ENCODE measurements at places on chromosomes 1 and 21. TPM values are rescaled to one million over a fixed set of nuclear protein-coding genes. Genes with fewer than 3 reads are reported as not detected.

Gene GFI1
- polyA plus RNA-seq: 0.17 TPM

Gene KRTAP7-1
- polyA plus RNA-seq: not detected

Gene PEX11B
- 50.5 TPM for polyA plus RNA-seq

Gene RNU1-2
- polyA plus RNA-seq: 26.8 TPM

Gene DNAJC6
- polyA plus RNA-seq: 2.9 TPM

DNA sequence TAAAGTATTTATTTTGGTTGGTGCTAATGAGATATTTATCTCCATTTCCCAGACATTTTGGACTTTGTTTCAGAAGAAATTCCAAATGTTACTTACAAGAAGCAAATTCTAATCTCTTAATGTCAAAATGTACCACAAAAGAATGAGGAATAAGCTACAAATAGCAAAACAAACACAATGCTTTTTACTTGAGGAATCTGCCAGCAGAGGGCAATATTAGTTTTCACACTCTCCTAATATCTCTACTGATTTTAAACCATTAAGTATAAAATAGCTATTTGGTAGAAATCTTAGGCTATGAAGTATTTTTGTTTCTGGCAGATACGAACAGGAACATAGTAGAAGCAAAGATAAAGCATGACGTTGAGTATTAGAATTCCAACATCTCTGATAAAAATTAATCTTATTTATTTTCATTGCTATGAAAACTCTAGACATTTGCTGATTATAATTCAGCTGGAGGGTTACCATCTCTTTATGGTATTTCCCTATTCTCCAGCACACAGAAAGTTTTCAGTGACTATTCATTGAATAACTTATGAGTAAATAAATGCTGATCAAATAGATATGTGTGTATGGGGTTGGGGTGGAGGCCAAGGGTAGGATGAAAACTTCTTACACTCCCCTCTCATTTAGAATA is 13.4 kb upstream of the HMCN1 start:
- H3K36me3 ChIP-seq: no peaks in the 10 kb centered on the region
- no peaks in the 10 kb centered on the region for H3K27me3 ChIP-seq
- no peak overlapping the region for H3K4me3 ChIP-seq
- H3K27ac ChIP-seq: no peak overlapping the region

DNA sequence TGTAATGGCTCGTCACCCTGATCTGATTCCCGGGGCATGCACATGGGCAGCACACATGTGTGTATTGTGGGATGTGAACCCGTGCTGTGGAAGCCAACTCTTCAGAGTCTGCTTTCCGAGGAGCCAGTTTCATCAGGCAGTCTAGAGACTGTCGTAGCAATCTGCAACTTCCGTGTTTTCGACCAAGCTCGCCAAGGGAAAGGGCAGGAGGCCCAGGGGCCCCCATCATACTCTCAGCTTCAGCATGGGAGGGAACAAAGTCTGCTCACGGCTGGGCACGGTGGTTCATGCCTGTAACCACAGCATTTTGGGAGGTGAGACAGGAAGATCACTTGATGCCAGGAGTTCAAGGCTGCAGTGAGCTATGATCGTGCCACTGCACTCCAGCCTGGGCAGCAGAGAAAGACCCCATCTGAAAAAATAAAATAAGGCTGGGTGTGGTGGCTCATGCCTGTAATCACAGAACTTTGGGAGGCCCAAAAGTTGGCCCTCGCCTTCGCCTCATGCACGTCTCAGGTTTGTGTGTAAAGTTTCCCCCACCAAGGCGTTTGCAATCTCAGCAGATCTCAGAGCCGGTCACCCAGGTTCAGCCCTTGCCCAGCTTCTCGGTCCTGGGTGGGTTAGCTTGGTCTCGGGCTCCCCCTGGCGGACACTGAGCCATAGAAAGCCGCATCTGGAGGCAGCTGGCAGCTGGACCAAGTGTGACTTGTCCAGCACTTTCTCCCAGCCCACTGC is 48.5 kb upstream of the SLC25A33 start:
- DNase-seq: peak; percentile 89
- no peaks in the 10 kb centered on the region for H3K27me3 ChIP-seq
- no peak overlapping the region for H3K4me3 ChIP-seq
- H3K4me1 ChIP-seq: no peaks in the 10 kb centered on the region
- no peak overlapping the region for H3K27ac ChIP-seq

DNA sequence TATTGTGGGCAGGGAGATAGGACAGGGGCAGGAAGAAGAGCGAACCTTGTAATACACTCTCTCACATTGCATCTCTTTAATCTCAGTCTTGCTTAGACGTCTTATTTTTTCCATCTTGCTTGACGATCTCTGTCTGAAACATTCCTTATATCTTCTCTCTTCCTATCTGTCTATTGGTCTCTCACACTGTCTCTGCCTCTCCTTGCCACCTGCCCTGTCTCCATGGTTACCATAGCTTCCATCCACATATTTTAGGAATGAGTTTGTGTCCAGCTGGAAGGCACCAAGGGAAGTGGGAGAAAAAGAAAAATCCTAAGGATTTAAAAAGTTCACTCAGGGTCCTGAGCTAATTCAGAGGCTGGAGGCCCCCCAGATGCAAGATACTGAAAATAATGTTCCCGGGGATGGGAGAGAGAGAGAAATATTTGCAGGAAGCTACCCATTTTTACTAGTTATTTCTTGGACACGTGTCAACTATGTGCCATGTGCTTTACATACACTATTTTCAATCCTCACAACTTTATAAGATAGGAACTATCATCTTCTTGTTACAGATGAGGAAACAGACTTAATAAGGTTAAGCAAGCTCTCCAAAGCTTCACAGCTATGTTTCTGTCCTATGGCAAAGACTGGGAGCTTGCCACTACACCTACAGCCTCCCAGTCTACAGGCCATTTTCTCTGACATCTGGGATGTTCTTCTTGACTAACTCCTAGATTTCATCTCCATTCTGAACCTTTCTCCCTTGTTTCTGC is 933 bp downstream of the ANKRD34A start:
- H3K36me3 ChIP-seq: no peaks in the 10 kb centered on the region
- H3K4me3 ChIP-seq: peak overlapping the region; percentile 91
- no peak for DNase-seq
- H3K27me3 ChIP-seq: no peaks in the 10 kb centered on the region
- peak overlapping the region; percentile 85 for H3K27ac ChIP-seq
- H3K4me1 ChIP-seq: peaks cover 2% of the 10 kb centered on the region

DNA sequence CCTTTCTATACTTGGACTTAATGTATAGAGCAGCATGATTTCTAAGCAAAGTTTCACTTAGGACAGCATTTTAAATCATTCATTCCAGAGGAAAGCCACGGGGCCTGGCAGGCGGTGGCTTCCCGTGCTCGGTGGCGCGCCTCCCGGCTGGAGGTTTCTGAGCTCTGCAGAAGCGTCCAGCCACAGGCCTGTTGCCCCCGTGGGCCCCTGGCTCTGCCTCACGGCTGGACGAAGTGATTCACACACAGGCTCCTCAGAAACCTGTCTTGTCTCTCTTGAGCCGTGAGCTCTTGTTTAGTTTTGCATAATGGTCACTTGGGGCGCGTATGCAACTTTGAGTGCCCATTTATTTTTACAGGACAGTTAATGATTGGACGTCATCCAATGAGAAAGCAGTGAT is 22.1 kb upstream of the DIP2A start:
- H3K27ac ChIP-seq: no peak overlapping the region
- no peak for DNase-seq
- peaks cover 16% of the 10 kb centered on the region for H3K36me3 ChIP-seq
- H3K4me1 ChIP-seq: no peaks in the 10 kb centered on the region
- no peaks in the 10 kb centered on the region for H3K27me3 ChIP-seq

DNA sequence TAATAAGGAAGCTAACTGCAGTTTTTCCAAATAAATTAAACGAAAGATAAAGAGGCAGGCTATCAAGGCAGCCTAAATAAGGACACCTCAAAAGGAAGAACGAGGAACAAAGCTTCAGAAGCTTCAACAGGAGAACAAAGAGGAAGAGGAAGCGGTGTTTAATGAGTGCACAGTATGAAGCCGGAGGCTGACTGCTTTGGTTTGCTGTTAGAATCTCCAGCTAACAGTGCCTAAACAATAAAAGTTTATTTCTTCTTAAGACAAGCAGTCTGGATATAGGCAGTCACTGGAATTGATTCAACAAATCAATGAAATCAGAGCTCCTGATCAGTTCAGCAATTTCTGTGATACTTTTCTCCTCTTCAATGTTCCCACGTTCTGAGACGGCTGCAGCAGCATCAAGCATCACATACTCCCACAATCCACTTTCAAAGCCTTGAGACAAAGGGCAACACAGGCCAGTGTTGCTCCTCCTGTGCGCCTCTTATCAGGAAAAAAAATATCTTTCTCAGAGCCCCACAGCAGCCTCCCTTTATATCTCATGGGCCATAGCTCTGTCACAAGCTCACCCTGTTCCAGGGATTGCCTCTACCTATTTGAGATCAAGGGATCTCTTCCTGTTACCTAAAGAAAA is 365.6 kb upstream of the ST6GALNAC5 start:
- H3K4me3 ChIP-seq: no peak overlapping the region
- no peaks in the 10 kb centered on the region for H3K36me3 ChIP-seq
- H3K27ac ChIP-seq: no peak overlapping the region
- H3K4me1 ChIP-seq: no peaks in the 10 kb centered on the region
- no peak for DNase-seq

DNA sequence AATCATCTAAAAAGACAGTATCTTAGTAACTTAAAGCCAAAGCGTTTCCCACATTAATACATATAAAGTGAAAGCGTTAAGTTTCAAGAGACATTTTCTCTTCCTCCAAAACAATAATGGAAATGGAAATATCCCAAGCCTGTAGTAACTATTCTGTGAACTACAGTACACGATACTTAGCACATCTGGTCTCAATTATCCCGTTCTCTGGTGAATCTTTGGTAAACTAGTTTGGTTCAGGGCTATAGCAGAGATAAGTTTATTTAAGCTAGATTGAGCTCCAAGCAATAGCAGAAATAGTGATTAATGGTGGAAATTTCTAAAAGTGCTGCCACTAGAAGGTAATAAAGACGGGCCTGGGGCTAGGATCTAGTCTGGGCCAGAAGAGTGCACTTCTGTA is 55.2 kb downstream of the PCNX2 start:
- no peak for DNase-seq
- H3K4me1 ChIP-seq: no peaks in the 10 kb centered on the region
- peaks cover 2% of the 10 kb centered on the region for H3K36me3 ChIP-seq
- no peaks in the 10 kb centered on the region for H3K27me3 ChIP-seq
- no peak overlapping the region for H3K4me3 ChIP-seq

DNA sequence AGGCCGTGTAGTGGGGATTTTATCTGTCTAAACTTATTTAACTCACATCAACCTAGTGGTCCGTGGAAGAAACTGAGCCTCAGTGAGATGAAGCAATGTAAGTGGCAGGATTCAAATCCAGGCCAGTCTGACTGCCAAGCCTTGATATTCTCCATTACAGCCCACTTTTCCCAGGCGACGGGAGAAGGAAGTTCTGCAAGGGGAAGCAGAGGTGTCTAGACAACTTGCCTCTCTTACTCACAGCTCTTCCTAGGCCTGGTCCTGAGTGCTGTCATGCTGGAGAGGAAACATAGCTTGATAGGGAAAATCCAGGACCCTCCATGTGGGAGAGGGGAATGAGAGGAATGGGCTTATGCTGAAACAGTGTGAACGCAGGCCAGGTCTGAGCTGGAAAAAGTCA is 9.1 kb downstream of the CTSE start:
- no peaks in the 10 kb centered on the region for H3K4me1 ChIP-seq
- no peak overlapping the region for H3K4me3 ChIP-seq
- no peak for DNase-seq
- no peaks in the 10 kb centered on the region for H3K27me3 ChIP-seq
- no peak overlapping the region for H3K27ac ChIP-seq

- H3K36me3 ChIP-seq: no peaks in the 10 kb centered on the region
- no peak overlapping the region for H3K4me3 ChIP-seq
- DNase-seq: no peak
- no peak overlapping the region for H3K27ac ChIP-seq
Observed at GRCh38 chr1:195697130-195697529, 911.1 kb downstream of the KCNT2 start.

GRCh38 chr21:43027846-43028731 is 47.5 kb downstream of the CBS start:
- H3K4me1 ChIP-seq: no peaks in the 10 kb centered on the region
- H3K27me3 ChIP-seq: no peaks in the 10 kb centered on the region
- no peak overlapping the region for H3K27ac ChIP-seq
- no peak overlapping the region for H3K4me3 ChIP-seq

DNA sequence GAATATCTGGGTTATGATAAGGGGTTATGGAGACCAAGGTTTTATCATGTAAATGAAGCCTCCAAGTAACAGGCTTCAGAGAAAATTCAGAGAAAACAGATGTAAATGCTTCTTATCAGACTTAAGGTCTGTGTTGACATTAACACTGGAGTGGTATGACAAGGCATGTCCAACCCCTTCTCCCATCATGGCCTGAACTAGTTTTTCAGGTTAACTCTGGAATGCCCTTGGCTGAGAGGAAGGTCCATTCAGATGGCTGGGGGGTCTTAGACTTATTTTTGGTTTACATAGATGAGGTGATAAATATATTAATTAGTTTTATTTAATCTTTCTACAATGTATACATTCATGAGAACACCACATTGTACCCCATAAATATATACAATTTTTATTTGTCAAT is 399.6 kb downstream of the TBX15 start:
- H3K4me1 ChIP-seq: no peaks in the 10 kb centered on the region
- H3K4me3 ChIP-seq: no peak overlapping the region
- H3K36me3 ChIP-seq: no peaks in the 10 kb centered on the region
- H3K27me3 ChIP-seq: no peaks in the 10 kb centered on the region

GRCh38 chr1:20511518-20512428 is 3.8 kb upstream of the MUL1 start:
- H3K4me3 ChIP-seq: no peak overlapping the region
- H3K27me3 ChIP-seq: no peaks in the 10 kb centered on the region
- DNase-seq: no peak
- no peak overlapping the region for H3K27ac ChIP-seq

DNA sequence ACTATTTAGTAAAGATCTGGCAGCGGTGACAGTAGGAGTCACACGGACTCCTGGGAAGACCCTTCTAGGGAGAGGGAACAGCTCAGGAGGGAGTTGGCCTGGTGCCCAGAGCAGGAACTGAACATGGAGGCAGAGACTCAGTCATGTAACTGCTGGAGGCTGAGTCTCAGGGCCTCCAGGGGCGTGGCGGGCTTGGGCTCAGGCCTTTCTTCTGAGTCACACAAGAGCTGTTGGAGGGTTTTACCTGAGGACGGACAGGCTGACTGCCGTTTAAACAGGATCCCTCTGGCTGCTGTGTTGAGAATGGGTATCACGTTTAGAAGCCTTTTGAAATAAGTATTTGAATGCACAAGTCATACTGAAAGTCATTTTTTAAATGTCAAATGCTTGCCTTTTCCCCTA is 7.2 kb upstream of the ETS2 start:
- no peaks in the 10 kb centered on the region for H3K36me3 ChIP-seq
- no peaks in the 10 kb centered on the region for H3K27me3 ChIP-seq
- H3K4me1 ChIP-seq: no peaks in the 10 kb centered on the region

Measured in kidney (tissue), 22 donors.